CD4-positive, alpha-beta T cell treated with Interleukin-21 for 1 hour (primary cell): ENCODE measurements at places on chromosomes 6 and 20.

DNA sequence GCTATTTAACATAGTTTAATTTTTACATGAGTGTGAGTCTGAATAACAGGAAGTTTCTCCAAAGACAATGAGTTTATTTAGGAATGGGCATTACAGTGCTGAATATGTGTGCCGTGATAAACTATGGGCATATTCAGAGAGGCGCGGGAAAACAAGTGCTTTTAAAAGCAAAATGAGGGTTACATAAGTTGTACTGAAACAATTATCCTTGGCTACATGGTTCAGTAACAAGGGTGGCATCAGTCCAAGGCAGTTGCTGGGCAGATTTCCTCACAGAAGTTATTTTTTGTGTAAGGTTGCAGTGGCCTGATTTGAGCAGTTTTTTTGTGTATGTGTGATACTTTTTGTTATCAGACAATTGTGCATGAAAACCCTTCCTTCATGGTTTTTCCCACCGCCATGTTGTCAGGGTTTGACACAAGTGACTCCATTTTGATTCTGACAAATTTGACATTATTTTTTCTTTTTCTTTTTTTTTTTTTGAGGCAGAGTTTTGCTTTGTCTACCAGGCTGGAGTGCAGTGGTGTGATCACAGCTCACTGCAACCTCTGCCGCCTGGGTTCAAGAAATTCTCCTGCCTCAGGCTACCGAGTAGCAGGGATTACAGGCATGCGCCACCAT, 22.3 kb upstream of the PXDC1 start:
- DNase-seq = no peak

GRCh38 chr20:37726321-37726720, 32.5 kb downstream of the CTNNBL1 start:
- no peak for DNase-seq

GRCh38 chr6:9139746-9140145, 704.4 kb upstream of the SLC35B3 start:
- DNase-seq = no peak

DNA sequence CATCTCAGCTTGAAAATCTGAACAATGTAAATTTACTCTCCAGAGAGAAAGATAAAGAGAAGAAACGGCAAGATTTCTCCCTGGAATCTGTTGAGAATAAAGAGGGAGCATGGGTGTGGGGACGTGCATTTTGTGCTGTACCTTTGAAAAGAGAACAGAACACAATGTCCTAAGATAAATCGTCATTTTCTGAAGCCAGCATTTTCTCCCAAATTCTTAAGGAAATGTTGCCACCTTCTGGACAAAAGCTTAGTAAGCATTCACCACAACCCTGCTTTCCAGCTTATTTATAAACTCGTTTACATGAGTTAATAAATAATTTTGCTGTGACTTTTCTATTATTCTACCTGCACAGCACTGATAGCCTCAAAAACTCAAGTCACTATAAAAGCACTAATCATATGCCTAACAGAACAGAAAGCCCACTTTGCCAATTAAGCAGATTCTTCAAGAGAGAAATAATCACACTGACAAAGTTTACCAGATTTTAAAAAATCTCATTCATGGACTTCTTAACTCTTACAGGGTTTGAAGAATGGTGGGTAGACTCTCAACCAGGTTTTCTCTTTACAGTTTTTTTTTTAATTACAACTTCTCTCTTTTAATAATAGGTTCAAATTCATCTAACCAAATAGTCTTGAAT, 155.8 kb downstream of the MBOAT1 start:
- peak; percentile 4 for DNase-seq

DNA sequence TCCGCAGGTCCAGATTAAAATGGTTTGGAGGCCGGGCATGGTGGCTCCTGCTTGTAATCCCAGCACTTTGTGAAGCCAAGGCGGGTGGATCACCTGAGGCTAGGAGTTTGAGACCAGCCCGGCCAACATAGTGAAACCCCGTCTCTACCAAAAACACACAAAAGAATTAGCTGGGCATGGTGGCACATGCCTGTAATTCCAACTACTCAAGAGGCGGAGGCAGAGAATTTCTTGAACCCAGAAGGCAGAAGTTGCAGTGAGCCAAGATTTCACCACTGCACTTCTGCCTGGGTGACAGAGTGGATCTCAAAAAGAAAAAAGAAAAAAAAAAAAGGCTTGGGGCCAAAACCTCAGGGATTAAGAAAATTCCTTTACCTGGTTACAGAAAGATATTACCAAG, 30.5 kb downstream of the C6orf15 start:
- no peak for DNase-seq

- no peak for DNase-seq
Measured at GRCh38 chr6:88815491-88815890, 147.9 kb downstream of the RNGTT start.

GRCh38 chr6:137473598-137473997, 20.6 kb downstream of the OLIG3 start:
- no peak for DNase-seq

- no peak for DNase-seq
Measured at GRCh38 chr20:63004607-63005364, 2.0 kb downstream of the BHLHE23 start.

DNA sequence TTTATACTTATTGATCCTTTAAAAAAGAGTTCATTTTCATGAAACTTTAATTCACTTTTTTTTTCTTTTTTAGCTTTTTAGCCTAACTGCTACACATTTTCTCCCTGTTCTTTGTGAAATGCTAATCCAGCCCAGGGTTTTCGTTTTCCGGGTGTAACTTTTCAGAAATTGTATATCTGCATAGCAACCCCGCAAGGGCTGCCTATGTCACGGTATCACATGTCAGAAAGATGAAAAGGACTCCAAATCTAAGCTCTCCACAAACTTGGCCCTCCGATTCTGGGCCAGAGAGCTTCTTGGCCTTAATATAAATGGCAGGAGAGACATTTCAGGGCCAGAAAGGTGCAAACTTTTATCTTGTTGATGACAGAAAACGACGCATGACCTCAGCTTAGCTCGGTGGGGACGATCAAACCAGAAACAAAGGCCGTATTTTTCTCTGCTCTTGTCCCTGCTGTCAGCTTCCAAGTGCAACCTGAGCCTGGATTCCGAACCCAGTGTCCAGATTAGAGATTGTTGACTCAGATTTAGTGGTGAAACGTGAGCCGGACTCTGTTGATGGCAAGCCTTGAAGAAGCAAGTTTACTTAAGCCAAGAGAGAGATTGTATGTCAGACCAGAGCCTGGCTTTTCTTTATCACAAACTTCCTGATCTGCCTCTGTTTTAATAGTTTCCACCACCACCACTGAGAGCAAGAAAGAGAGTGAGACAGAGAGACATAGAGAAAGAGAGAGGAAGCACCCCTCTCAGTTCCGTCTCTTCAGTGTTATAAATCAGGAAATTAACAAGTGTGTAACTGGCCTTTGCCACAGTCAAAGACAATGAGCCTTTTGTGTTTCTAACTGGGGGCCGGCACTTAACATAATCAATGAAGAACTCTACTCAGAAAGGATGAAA, 157.8 kb downstream of the SCML4 start:
- no peak for DNase-seq
